Fibroblast of lung (primary cell): ENCODE measurements at places on chromosomes 3 and 15. TPM values are rescaled to one million over a fixed set of nuclear protein-coding genes. Genes with fewer than 3 reads are reported as not detected.

DNA sequence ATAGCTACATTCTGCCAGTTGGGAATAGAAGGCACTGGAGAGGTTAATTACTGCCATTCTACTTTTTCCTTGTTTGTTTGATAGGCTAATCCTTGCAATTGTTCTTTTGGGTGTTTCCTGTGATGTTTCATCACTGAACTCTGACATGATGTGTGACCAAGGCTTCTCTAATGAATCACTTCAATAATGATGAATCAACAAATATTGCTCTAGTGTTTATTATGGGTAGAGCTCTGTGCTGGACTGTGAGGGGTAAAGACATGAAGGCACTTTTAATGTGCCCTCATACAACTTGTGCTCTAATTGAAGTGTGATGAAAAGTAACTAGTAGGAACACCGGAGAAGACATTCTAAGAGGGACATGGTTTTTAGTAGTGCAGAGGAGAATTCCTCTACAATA is 233.6 kb downstream of the WDR72 start:
- H3K27ac ChIP-seq = no peak overlapping the region
- no peaks in the 10 kb centered on the region for H3K36me3 ChIP-seq
- H3K4me3 ChIP-seq = no peak overlapping the region
- no peaks in the 10 kb centered on the region for H3K4me1 ChIP-seq
- no peaks in the 10 kb centered on the region for H3K27me3 ChIP-seq
- DNase-seq = no peak

DNA sequence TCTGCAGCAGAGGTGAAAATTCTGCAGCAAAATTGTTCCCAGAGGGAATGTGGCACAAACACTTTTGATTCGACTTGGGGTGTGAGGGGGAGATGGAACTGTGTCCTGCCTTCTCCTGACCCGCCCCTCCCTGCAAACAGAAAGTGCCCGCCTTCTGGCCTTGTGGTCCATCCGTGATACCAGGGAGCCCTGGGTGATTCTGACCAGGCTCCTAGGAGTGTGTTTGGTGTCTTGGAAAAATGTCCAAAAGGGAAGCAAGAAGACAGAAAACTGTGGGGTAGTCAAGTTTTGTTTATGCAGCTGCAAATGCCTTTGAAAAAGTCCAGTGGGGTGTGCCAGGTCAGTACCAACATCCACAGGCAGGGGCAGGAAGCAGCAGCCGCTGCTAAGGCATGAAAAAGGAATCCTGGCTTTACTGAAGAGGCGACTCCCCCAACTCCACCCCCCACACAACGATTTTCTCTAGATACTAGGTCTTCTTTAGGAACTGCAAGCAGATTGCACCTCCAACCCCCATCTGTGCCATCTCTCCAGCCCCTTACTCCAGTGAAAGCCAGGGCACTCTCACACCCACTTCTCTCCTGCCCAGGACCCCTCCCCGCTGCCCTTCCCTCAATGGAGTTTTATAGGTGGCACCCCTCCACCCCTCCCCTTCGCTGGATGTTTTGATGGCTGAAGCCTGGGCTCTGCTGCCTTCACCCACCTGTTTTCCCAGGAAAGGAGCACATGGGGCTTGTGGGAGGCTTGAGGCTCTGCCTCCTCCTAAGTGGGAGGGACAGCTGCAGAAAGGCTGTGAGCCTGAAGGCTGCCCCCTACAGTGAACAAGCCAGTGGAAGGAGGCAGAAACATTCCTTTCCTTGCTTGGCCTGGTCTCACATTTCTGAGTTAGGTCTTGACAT is 82.4 kb upstream of the HERC1 start:
- peaks cover 2% of the 10 kb centered on the region for H3K27me3 ChIP-seq
- no peak overlapping the region for H3K4me3 ChIP-seq
- peak; percentile 54 for DNase-seq
- H3K36me3 ChIP-seq = no peaks in the 10 kb centered on the region
- H3K27ac ChIP-seq = no peak overlapping the region

Gene ESYT3
- 0.17 and 0.51 TPM in 2 replicates for total RNA-seq

DNA sequence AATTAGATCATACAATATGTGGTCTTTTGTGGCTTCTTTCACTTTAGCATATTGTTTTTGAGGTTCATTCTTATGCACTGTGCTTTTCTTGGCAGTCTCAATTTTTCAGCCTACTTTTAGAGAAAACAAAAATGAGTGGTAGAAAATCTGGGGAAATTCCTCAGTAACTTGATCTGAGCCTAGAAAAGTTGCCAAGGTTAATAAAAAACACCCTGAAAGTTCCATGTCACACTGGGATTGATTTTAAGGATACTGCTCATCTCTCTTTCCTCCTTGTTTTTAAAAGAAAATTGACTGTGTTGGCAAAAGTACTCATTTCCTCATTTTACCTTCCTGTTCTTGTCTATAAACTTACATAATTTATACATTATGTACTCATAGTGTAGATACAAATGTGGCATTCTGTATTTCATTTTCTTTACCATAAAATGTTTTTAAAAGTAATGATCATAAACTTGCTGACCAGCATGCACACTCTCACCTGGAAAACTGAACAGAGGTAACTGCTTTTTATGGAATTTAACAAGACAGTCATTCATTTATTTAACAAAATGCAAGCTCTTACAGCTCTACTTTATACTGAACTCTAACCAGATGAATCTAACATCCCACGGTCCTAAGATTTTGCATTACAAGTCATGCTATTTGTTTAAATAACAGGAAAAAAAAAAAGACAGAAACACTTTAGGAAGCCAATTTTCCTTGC is 28.6 kb upstream of the SH3BP5 start:
- H3K27me3 ChIP-seq = no peaks in the 10 kb centered on the region
- no peak overlapping the region for H3K27ac ChIP-seq
- H3K4me3 ChIP-seq = no peak overlapping the region
- peaks cover 4% of the 10 kb centered on the region for H3K4me1 ChIP-seq

GRCh38 chr3:107634099-107634489 is 111.3 kb downstream of the BBX start:
- H3K27me3 ChIP-seq = no peaks in the 10 kb centered on the region
- DNase-seq = no peak
- H3K27ac ChIP-seq = no peak overlapping the region
- H3K4me3 ChIP-seq = no peak overlapping the region
- H3K4me1 ChIP-seq = no peaks in the 10 kb centered on the region
- no peaks in the 10 kb centered on the region for H3K36me3 ChIP-seq

DNA sequence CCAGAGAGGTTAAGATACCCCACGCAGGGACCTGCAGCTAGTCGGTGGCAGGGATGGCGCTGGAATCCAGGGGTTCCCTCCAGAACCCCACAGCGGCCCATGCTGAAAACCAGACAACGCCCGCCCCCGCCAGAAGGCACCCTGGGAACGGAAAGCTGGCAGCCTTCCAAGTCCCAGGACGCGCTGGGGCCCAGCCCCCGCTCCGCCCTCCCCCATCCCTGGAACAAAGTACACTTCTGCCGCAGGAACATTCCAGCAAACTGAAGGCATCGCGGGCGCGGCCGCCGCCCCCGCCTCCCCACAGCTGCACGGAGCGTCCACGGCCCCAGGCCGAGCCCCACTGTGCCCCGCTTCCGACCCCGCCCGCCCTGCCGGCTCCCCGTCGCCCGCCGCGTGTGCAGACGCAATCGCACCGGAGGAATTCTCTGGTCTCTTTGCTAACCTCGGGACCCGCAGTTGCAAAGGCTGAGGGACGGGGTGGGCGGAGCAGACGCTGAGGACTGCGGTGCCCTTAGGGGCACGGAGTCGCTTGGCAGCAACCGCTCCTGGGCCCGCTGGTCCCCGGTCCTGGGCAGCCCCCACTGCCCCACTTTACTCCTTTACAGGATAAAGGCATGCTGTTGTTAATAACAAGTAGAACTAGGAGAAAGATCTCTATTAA is 44.8 kb upstream of the RNU6-1 start:
- peaks cover 3% of the 10 kb centered on the region for H3K4me1 ChIP-seq
- no peak overlapping the region for H3K27ac ChIP-seq
- DNase-seq = peak; percentile 64
- peaks cover 7% of the 10 kb centered on the region for H3K27me3 ChIP-seq
- H3K4me3 ChIP-seq = peak overlapping the region; percentile 49
- no peaks in the 10 kb centered on the region for H3K36me3 ChIP-seq

GRCh38 chr3:65875393-65876027 is 163.2 kb downstream of the MAGI1 start:
- no peak overlapping the region for H3K27ac ChIP-seq
- no peaks in the 10 kb centered on the region for H3K27me3 ChIP-seq
- H3K4me1 ChIP-seq = no peaks in the 10 kb centered on the region
- DNase-seq = no peak
- H3K36me3 ChIP-seq = no peaks in the 10 kb centered on the region

Gene LMOD3
- 0.51 and 4.0 TPM in 2 replicates for total RNA-seq

- H3K4me3 ChIP-seq = peak overlapping the region; percentile 79
- peak overlapping the region; percentile 89 for H3K27ac ChIP-seq
- H3K4me1 ChIP-seq = peaks cover 6% of the 10 kb centered on the region
- no peaks in the 10 kb centered on the region for H3K36me3 ChIP-seq
- no peak for DNase-seq
- H3K27me3 ChIP-seq = no peaks in the 10 kb centered on the region
Observed at GRCh38 chr3:11643201-11643603, 513 bp downstream of the VGLL4 start.

DNA sequence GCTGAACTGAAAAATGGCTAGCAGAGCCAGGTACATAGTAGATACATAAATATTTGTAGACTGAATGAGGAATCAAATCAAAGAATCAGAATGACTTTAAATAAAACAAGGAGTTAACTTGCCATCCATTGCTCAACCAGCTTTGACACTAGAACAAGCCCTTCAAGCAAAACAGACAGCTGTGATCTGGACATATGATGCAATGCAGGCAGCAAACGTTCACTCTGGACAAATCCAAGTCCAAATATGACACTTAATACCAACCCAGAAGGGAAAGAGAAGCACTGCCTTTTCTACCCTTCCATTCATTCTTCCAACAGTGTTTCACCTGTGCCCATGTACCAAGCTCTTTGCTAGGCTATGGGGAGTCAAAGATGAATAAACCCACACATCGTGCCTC is 4.5 kb downstream of the THRB start:
- H3K4me3 ChIP-seq = no peak overlapping the region
- no peaks in the 10 kb centered on the region for H3K36me3 ChIP-seq
- H3K27me3 ChIP-seq = no peaks in the 10 kb centered on the region
- no peaks in the 10 kb centered on the region for H3K4me1 ChIP-seq

GRCh38 chr15:69593981-69594966 is 141.7 kb downstream of the RPLP1 start:
- peak; percentile 57 for DNase-seq
- peaks cover 2% of the 10 kb centered on the region for H3K4me1 ChIP-seq
- no peak overlapping the region for H3K4me3 ChIP-seq
- no peak overlapping the region for H3K27ac ChIP-seq
- peaks cover 10% of the 10 kb centered on the region for H3K27me3 ChIP-seq
- no peaks in the 10 kb centered on the region for H3K36me3 ChIP-seq

Gene IGDCC3
- total RNA-seq = not detected in 2 replicates

Gene TEX264
- total RNA-seq = 51.0 and 54.4 TPM in 2 replicates

Gene SLC2A2
- not detected in 2 replicates for total RNA-seq

Gene CHRM5
- not detected in 2 replicates for total RNA-seq

- DNase-seq = peak; percentile 20
- peaks cover 3% of the 10 kb centered on the region for H3K4me1 ChIP-seq
- H3K36me3 ChIP-seq = no peaks in the 10 kb centered on the region
- no peaks in the 10 kb centered on the region for H3K27me3 ChIP-seq
Observed at GRCh38 chr3:31356941-31357340, 175.8 kb upstream of the STT3B start.

Gene FBN1
- 260 and 446 TPM in 2 replicates for total RNA-seq

Gene CYP1A2
- total RNA-seq = not detected in 2 replicates
